ENCODE measurements at places on chromosomes 12 and 14. TPM values are rescaled to one million over a fixed set of nuclear protein-coding genes. Genes with fewer than 3 reads are reported as not detected.

DNA sequence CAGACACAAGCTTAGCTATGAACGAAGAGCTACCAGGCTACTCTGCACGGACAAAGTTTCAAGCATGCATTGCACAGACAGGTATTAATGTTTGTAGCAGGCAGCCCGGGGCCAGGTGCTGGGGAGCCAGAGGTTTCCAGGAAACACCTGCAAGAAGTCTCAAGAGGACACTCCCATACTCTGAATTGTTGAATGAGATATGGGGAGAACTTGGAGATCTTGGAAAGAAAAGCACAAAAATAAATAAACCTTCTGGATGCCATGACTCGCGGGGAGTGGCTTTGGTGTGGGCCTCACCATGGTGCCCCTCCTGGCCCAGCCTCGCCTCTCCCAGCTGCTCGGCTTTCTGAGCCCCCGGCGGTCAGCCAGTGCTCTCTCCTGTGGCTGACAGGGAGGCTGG, 186.8 kb downstream of the TTC7B start:
- H3K4me1 ChIP-seq, result peaks cover 27% of the 10 kb centered on the region
- peaks cover 5% of the 10 kb centered on the region for H3K36me3 ChIP-seq
- no peak overlapping the region for H3K27ac ChIP-seq
- no peaks in the 10 kb centered on the region for H3K27me3 ChIP-seq

GRCh38 chr12:51219322-51219721, 1.5 kb upstream of the POU6F1 start:
- H3K27ac ChIP-seq, result no peak overlapping the region
- H3K4me1 ChIP-seq, result peaks cover 17% of the 10 kb centered on the region
- peak overlapping the region; percentile 79 for H3K4me3 ChIP-seq
- no peaks in the 10 kb centered on the region for H3K27me3 ChIP-seq
- no peak for DNase-seq

The ASCL1 gene
- 5.1 TPM for total RNA-seq

The ACRBP gene
- 2.4 TPM for total RNA-seq

- no peaks in the 10 kb centered on the region for H3K36me3 ChIP-seq
- DNase-seq, result peak; percentile 73
- peak overlapping the region; percentile 48 for H3K4me3 ChIP-seq
- no peaks in the 10 kb centered on the region for H3K27me3 ChIP-seq
- peaks cover 9% of the 10 kb centered on the region for H3K4me1 ChIP-seq
These were observed 64.3 kb upstream of the STON2 start for GRCh38 chr14:81464253-81465002.

GRCh38 chr14:25837551-25837965, 760.3 kb downstream of the NOVA1 start:
- H3K27me3 ChIP-seq, result no peaks in the 10 kb centered on the region

The LRFN5 gene
- total RNA-seq, result 1.3 TPM

DNA sequence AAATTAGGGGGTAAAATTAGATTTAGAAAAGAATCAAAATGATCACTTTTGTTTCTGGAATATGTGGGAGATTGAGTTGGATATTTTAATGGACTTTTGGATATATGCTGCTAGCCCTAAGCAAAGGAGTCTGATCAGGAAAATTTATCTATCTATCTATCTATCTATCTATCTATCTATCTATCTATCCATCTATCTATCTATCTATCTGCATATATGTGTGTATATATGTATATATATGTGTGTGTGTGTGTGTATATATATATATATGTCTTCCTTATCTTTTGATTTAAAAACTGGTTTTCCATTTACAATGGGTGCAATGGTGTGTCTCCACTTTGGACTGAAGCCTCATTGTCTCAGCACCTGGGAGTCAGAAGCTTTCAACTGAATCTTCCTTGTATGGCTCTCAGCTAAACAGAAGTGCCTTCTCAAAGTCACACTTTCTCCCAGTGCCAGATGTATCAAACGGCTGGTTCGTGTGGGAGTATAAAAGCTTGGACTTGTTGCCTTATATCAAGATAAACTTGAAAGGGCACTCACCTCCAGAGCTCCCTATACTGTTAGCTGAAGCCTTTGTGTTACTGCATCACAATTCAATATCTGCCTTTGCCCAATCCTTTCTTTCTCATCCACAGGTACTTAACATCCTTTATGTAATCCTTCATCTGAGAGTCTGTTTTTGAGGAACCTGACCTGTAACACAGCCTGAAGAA, 31.6 kb upstream of the CD69 start:
- H3K27ac ChIP-seq, result no peak overlapping the region
- H3K4me1 ChIP-seq, result no peaks in the 10 kb centered on the region
- H3K36me3 ChIP-seq, result no peaks in the 10 kb centered on the region
- DNase-seq, result no peak

DNA sequence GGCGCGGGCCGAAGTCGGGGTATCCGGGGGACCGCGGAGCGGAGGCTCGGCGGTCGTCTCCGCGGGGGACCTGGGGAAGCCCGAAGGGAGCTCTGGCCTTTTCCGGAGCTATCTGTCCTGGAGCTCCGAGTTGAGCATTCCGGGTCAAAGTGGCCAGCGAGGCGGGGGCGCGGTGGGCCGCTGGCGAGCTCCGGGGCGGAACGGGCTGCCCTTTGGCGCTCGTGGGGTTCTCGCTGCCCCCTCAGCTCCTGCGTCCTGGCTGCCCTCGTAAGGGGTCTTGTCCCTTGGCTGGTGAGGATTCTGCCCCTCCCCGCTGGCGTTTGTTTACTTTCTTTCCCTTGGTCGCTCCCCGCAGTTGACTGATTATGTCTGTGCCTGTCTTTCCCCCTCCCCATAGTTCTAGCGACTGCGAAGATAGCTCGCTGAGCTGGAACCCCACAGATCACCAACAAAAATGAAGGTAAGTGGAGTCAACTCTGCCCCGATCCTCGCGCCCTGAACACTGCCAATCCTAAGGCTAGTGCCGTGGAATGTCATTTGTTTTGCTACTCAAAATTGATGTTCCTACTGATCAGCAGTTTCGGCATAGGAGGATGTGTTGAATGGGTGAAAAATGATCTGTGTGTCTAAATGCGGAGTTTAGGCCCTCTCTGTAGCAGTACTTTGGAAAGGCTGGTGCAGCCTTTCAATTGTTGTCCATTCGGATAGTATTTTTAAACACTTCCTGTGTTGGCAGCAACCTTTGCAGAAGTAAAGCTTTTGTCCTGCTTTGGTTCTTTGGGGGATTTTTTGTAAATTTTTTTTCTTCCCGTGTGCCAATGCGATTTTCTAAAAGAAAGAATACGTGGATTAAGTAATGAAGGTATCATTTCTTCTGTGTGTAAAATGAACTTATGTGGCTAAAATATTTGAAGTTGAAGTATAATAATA, 1.3 kb downstream of the ARID4A start:
- peak overlapping the region; percentile 98 for H3K4me3 ChIP-seq
- peak overlapping the region; percentile 79 for H3K27ac ChIP-seq
- peaks cover 22% of the 10 kb centered on the region for H3K4me1 ChIP-seq
- H3K27me3 ChIP-seq, result no peaks in the 10 kb centered on the region
- DNase-seq, result peak; percentile 24

The NEMF gene
- total RNA-seq, result 71.0 TPM

- H3K4me1 ChIP-seq, result peaks cover 7% of the 10 kb centered on the region
- no peak overlapping the region for H3K4me3 ChIP-seq
- no peaks in the 10 kb centered on the region for H3K36me3 ChIP-seq
- DNase-seq, result no peak
- H3K27ac ChIP-seq, result no peak overlapping the region
These were observed 404.6 kb downstream of the MED13L start for GRCh38 chr12:115872919-115873357.

DNA sequence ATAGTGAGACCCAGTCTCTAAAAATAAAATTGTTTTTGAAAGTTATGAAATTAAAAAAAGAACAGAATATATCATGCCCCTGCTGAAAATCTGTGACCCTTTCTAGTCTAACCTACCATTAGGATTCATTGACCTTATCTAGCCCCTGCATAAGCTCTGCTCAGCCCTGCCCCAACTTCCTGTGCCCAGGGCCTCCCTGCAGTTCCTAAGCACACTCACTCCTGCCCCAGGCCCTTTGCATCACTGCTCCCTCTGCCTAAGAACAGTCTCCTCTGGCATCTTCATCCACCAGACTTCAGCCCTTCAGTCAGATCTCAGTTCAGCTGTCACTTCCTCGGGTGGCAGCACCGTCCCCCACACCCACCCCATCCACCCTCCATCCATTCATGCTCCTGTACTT, 55.4 kb downstream of the SCARB1 start:
- peaks cover 16% of the 10 kb centered on the region for H3K36me3 ChIP-seq
- no peak overlapping the region for H3K4me3 ChIP-seq
- peaks cover 8% of the 10 kb centered on the region for H3K4me1 ChIP-seq
- no peak for DNase-seq
- H3K27ac ChIP-seq, result peak overlapping the region; percentile 84

The MANSC4 gene
- total RNA-seq, result not detected

- H3K27me3 ChIP-seq, result no peaks in the 10 kb centered on the region
- no peak for DNase-seq
- H3K36me3 ChIP-seq, result no peaks in the 10 kb centered on the region
- no peak overlapping the region for H3K4me3 ChIP-seq
- no peak overlapping the region for H3K27ac ChIP-seq
These were observed 172.3 kb downstream of the NDUFA12 start for GRCh38 chr12:94831081-94831751.

GRCh38 chr12:66066929-66067523, 63.5 kb downstream of the LLPH start:
- H3K4me1 ChIP-seq, result no peaks in the 10 kb centered on the region
- H3K27ac ChIP-seq, result no peak overlapping the region
- no peak for DNase-seq
- H3K27me3 ChIP-seq, result no peaks in the 10 kb centered on the region
- no peaks in the 10 kb centered on the region for H3K36me3 ChIP-seq
- no peak overlapping the region for H3K4me3 ChIP-seq

- H3K4me1 ChIP-seq, result no peaks in the 10 kb centered on the region
- DNase-seq, result no peak
- H3K27ac ChIP-seq, result no peak overlapping the region
- no peak overlapping the region for H3K4me3 ChIP-seq
These were observed 189.2 kb upstream of the RASSF8 start for GRCh38 chr12:25769082-25769945.

DNA sequence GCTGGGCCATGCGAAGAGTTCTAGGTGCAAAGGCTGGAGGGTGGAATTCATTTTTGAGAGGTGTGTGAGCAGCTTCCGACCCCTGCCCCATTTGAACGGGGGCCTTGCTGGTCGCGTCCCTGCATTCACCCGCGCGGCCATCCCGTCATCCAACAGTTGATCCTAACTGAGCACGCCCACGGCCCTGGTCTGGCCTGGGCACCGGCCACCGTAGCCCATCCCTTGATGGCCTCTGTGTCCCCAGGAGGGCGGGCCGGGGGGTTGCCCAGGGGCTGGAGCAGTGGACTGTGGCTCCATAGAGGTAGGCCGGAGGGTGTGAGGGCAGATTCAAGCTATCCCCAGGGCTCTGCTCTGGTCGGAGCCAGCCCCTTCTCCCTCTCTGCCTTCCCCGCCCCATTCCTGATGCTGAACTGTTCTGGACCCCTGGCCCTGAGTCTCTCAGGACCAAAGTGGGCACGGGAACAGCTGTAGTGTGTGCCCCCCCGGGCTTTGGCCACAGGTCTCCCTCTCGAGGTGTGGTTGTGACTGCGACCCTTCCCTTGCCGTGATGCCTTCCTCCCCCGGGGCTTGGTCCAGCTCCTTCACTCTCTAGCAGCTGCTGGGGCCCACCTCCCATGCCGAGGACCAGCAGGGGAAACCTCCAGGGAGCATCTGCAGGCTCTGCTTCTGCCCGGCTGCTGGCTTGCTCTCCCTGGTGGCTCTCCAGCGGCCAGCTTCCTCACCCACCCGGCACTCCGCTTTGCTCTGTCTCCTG, 9.1 kb downstream of the MEG3 start:
- DNase-seq, result no peak
- H3K36me3 ChIP-seq, result no peaks in the 10 kb centered on the region
- H3K4me1 ChIP-seq, result peaks cover 69% of the 10 kb centered on the region
- peak overlapping the region; percentile 47 for H3K27ac ChIP-seq

- H3K4me3 ChIP-seq, result no peak overlapping the region
- no peak for DNase-seq
- H3K4me1 ChIP-seq, result no peaks in the 10 kb centered on the region
- no peaks in the 10 kb centered on the region for H3K36me3 ChIP-seq
- H3K27me3 ChIP-seq, result no peaks in the 10 kb centered on the region
These were observed 1005.5 kb downstream of the NRXN3 start for GRCh38 chr14:79175671-79176070.

The PRKD1 gene
- 12.4 TPM for total RNA-seq

The P2RX2 gene
- total RNA-seq, result not detected

DNA sequence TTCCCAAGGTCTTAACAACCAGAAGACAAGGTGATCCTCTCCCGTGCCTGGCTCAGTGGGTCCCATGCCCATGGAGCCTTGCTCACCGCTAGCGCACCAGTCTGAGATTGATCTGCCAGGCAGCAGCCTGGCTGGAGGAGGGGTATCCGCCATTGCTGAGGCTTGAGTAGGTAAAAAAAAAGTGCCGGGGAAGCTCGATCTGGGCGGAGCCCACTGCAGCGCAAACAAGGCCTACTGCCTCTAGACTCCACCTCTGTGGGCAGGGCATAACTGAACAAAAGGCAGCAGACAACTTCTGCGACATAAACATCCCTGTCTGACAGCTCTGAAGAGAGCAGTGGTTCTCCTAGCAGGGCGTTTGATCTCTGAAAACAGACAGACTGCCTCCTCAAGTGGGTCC, 104.0 kb downstream of the C14orf39 start:
- H3K4me3 ChIP-seq, result no peak overlapping the region
- H3K4me1 ChIP-seq, result no peaks in the 10 kb centered on the region
- H3K27ac ChIP-seq, result no peak overlapping the region
- H3K27me3 ChIP-seq, result peaks cover 25% of the 10 kb centered on the region

- peaks cover 3% of the 10 kb centered on the region for H3K27me3 ChIP-seq
- no peaks in the 10 kb centered on the region for H3K36me3 ChIP-seq
These were observed 463.4 kb downstream of the SLC16A7 start for GRCh38 chr12:60059180-60059579.

DNA sequence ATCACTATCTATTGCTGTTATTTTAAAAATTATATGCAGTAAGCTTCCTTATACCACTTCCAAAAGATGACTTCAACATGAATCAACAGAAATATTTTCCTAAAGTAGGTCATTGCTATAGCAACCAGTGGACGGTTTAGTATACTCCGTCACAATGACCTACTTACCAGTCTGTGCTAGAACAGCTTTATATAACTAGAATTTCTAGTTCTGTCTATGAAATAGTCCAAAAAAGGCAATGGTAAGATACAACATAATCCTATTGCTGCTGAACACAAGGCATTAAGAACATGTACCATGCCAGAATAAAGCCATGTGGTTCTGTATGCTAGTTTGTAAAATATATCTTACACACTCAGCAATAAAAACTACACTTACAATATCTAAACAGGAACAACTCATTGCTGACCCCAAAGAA, 40.7 kb upstream of the MTERF2 start:
- H3K4me3 ChIP-seq, result no peak overlapping the region
- no peaks in the 10 kb centered on the region for H3K36me3 ChIP-seq
- no peaks in the 10 kb centered on the region for H3K27me3 ChIP-seq
- no peak overlapping the region for H3K27ac ChIP-seq
- no peak for DNase-seq

Measured in neural crest cell (in vitro differentiated cells).